Activated CD8-positive, alpha-beta memory T cell treated with anti-CD3 and anti-CD28 coated beads, Interleukin-2, amount 10 ng/mL, durations not matched to agents 7 days and 5 days (primary cell): ENCODE measurements at places on chromosomes 11 and 22. TPM values are rescaled to one million over a fixed set of nuclear protein-coding genes. Genes with fewer than 3 reads are reported as not detected.

Gene PKDREJ
- not detected for total RNA-seq

Gene EEF1G
- 878 TPM for total RNA-seq

Gene INPP5J
- total RNA-seq = not detected

GRCh38 chr22:23709107-23709506 lies 18.3 kb downstream of the RGL4 start:
- no peaks in the 10 kb centered on the region for H3K27me3 ChIP-seq
- H3K4me3 ChIP-seq = no peak overlapping the region
- no peak for DNase-seq
- H3K36me3 ChIP-seq = peaks cover 85% of the 10 kb centered on the region
- H3K27ac ChIP-seq = peak overlapping the region; percentile 62
- H3K4me1 ChIP-seq = peaks cover 68% of the 10 kb centered on the region
